Endothelial cell (in vitro differentiated cells): ENCODE measurements at places on chromosomes 5 and 9.

- DNase-seq = peak; percentile 83
These were observed 1.5 kb upstream of the GPRIN1 start for GRCh38 chr5:176611435-176611834.

- DNase-seq = no peak
These were observed 43.6 kb upstream of the RAD23B start for GRCh38 chr9:107239474-107239873.

DNA sequence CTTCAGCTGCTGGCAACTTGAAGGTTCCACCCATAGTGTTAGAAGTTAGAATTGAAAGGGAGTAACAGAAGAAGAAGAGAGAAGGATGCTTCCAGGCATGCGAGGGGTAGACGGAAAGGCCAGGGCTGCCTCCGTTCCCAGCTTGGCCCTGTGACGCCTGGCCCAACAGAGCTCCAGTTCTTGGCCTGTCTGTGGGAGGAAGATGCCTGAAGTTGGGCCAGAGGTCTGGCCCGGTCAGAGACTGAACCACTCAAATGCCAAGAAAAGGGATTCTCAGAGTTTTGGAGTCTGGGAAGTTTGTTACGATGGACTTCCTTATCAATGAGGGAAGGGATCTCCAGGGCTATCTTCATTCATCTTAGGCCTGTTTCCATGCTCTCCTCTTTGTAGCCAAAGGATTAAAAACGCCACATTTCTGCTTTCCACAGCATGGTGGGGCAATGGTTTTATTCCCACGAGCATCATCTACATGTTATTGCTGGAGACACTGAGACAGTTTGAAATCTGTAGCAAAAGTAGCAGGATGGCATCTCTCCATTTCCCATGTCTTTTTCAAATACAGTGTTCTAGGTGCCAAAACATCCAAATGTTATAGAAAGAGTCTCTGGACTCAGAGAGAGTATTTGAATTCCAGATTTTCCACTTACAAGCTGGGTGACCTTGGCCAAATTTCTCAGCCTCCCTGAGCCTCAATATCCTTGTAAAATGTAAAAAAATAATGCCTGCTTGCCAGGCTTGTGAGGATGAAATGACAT, 65.4 kb upstream of the ANKRD55 start:
- DNase-seq = no peak

DNA sequence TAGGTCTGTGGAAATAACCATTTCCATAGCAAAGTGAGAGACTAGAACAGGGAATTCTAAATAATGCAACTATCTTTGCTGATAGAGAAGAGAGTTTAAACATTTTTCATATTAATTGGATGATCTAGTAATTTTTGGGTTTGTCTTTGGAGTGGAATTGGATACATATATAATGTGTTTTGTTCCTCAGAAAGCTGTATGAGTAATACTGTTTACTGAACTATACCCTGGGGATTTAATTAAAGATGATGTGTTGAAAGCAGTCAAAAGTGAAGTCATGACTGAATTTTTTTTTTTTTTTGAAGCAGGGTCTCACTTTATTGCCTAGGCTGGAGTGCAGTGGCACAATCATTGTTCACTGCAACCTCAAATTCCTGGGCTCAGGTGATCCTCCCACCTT, 17.9 kb downstream of the FER start:
- no peak for DNase-seq

GRCh38 chr5:131644370-131644769, 9.3 kb upstream of the RAPGEF6 start:
- no peak for DNase-seq

DNA sequence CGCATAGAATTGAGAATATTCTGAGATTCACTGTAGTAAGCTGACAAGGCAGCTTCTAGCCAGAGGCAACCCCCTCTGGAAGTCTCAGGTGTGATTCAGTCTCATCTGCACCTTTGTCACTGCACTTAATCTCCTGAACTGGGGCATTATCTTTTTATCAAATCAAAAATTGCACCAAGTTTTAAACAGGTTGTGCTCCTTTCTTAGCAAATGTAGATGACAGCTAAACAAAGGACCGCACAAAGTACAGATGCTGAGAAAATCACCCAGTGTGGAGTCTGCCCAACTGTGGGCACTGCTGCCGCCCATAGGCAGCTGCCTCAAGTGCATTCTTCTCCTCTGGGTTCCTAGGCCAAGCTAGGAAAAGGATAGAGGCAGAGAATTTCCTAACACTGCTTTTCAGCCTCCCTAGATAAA, 51.1 kb downstream of the STARD4 start:
- peak; percentile 26 for DNase-seq

DNA sequence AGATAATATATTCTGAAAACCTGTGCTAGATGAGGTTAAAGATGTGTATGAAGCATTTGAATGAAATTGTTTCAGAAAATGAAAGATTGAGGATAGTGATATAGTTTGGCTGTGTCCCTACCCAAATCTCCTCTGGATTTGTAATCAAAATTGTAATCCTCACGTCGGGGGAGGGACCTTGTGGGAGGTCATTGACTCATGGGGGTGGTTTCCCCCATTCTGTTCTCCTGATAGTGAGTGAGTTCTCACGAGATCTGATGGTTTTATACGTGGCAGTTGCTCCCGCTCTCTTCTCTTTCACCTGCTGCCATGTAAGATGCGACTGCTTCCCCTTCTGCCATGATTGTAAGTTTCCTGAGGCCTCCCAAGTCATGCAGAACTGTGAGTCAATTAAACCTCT, 2.0 kb upstream of the TEX48 start:
- DNase-seq = no peak

GRCh38 chr9:122900791-122901190, 4.4 kb downstream of the RC3H2 start:
- DNase-seq = no peak

- no peak for DNase-seq
These were observed 62.8 kb downstream of the CDKN2A start for GRCh38 chr9:21931428-21931827.

GRCh38 chr9:77943057-77943456, 88.6 kb downstream of the GNAQ start:
- DNase-seq = no peak

DNA sequence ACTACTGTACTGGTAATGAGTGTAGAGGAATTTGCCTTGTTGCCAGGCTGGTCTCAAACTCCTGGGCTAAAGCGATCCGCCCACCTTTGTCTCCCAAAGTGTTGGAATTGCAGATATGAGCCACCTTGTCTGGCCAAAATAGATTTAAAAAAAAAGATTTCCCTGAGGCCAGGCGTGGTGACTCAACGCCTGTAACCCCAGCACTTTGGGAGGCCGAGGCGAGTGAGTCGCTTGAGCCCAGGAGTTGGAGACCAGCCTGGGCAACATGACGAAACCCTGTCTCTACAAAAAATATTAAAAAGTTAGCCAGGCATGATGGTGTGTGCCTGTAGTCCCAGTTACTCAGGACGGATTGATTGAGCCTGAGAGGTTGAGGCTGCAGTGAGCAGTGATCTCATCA, 62.5 kb downstream of the IPO11 start:
- DNase-seq = no peak

- DNase-seq = no peak
These were observed 81.9 kb downstream of the PTPN3 start for GRCh38 chr9:109416135-109416706.

- no peak for DNase-seq
These were observed 460.5 kb downstream of the MAN2A1 start for GRCh38 chr5:110150199-110150598.

DNA sequence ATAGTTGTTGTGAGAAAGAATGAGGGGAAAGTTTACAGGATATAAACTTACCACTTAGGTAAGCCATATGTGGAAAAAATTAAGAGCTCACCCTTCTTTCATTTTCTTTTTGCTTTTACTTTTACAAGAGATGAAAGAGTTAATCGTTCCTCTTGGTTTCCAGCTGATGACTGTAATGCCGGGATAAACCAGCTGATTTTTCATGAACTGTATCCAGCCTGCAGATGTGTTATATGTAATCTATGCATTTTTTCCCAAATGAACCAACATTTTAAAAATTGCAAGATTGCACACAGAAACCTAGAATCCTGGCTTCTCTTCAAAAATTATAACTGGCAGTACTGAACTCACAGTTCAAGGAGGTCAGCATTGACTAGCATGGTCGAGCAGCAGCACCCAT, 185.9 kb downstream of the GRIA1 start:
- DNase-seq = no peak

GRCh38 chr5:148811756-148812155, 14.7 kb upstream of the ADRB2 start:
- DNase-seq = no peak

GRCh38 chr5:81718300-81718699, 32.6 kb downstream of the SSBP2 start:
- DNase-seq = no peak

- no peak for DNase-seq
These were observed 27.0 kb downstream of the OLFML2A start for GRCh38 chr9:124803911-124804310.

GRCh38 chr5:68479524-68479923, 264.0 kb downstream of the PIK3R1 start:
- no peak for DNase-seq

DNA sequence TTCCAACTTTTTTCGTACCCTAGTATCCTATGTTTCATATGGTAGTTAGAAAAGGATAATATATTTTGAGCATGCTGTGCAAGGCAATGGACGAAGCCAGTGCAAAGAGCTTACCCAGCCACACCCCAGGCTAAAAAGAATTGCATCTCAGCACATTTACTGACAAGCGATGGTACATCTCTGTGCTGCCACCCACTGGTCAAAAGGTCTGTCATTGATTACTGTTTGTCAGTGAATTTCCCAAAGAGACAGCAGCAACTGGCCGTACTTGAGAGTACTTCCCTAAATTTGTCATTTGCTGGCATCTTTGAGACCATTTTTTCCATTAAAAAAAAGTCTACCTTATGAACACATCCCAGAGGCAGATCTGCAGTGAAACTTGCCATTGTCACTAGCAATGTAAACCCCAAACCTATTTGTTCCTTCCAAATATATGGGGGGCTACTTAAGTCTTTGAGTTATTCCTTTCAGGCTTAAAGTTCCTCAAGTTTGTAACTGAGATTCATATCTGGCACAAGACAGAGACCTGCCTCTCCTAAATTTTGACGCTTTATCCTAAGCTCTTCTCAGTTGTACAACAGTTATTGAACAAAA, 184.3 kb downstream of the CTNND2 start:
- DNase-seq = peak; percentile 74

- no peak for DNase-seq
These were observed 721.4 kb upstream of the MEF2C start for GRCh38 chr5:89604342-89604741.

DNA sequence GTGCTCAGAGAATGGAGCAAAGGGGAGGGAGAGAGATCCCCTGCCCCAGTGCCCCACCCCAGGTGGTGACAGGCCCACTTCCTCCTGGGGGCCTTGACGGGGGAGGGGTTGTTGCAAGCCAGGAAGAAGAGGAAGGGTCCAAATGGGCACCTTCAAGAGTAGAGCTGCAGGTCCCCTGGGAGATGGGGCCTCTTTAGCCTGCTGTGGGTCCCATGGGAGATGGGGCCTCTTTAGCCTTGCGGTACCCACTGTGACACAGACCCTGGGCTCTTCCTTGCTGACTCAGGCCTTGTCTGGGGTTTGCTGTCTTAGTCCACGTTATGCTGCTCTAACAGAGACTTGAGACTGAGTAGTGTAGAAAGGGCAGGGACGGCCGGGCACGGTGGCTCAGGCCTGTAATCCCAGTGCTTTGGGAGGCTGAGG, 9.6 kb upstream of the TOR4A start:
- DNase-seq = no peak

GRCh38 chr9:87201351-87201751, 254.0 kb upstream of the GAS1 start:
- no peak for DNase-seq

- peak; percentile 75 for DNase-seq
These were observed 5.1 kb upstream of the RGMB start for GRCh38 chr5:98768160-98768959.

GRCh38 chr9:5631026-5631425, 2.1 kb downstream of the RIC1 start:
- DNase-seq = no peak

DNA sequence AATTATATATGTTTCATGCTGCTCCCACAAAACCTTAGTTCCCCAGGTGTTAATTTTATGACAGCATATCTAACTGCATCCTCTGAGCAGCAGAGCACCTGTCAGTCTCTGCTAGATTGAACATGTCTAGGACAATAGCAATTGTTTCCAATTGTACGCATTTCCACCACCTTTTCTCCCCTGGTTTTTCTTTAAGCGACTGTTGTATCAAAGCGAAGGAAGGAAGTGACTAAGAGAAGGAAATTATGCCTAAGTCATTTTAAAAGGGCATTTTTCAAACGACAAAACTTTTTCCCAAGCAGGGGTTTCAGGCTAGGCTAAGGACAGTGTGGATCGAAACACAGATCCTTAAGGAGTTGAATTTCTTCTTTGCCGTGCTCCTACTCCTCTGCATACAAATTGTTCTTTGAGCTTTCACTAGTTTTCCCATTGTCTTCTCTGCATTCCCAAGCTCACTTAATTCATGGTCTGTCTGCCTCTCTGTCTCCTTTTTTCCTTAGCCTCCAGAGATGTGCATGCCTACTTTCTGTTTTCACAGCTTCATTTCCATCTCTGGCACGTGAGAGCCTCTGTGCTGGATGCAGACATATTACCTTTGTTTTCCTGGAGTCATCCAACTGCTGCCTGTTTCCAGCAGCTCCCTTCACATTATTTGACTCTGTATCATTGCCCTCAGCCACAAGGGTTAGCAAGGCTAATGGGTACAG, 39.4 kb upstream of the STARD4 start:
- DNase-seq = no peak

DNA sequence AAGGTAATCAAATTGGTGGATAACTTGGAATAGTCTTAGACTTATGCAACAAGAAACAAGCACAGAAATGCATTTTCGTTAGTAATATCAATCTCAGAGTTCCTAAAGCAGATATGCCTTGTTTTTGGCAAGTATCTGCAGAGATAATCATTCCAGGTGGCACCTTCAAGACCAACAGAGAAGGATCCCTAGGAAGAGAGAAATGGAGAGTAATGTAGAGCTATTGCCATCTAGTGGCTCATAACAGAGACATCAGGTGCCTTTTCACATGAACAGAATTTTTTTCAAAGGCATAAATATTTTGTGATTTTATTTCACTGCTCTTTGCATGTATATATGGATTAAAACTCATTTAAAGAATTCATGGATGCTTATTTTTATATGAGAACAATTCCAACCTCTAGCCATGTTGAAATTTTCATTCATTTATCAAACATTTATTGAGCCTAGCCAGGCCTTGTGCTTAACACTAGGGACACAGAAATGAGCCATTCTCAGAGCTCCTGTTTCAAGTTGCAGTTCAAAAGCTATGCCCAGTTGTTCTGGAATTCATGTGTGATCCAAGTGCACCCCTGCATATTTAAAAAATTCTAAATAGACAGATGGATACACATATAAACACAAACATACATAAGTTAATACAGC, 117.5 kb upstream of the OR13F1 start:
- DNase-seq = no peak

DNA sequence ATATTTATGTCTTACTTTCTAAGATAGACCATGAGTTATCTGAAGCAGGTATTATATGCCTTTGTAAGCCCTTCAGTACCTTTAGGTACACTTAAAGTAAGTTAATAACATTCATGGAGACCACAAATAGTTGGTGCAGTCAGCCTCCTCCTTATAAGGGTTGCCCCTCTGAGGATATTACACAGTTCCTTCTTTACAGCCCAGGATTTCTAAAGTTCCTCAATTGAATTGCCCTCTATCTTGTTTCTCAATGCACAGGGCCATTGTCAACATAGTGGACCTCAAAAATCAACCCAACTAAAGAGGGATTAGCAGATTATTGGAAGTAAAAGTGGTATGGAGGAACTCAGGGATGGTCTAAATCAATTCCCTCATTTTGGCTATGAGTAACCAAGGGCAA, 50.3 kb downstream of the HMHB1 start:
- DNase-seq = no peak

- no peak for DNase-seq
These were observed 35.8 kb downstream of the FSD1L start for GRCh38 chr9:105483618-105484017.
